ENCODE measurements at places on chromosomes 16 and 17.
A peak's percentile ranks its signal among the peaks of the same experiment; 100 is the strongest.

- no peak for DNase-seq
- no peak overlapping the region for H3K27ac ChIP-seq
- peaks cover 58% of the 10 kb centered on the region for H3K36me3 ChIP-seq
- no peaks in the 10 kb centered on the region for H3K4me1 ChIP-seq
These were observed 168.7 kb upstream of the C17orf78 start for GRCh38 chr17:37207103-37207502.

DNA sequence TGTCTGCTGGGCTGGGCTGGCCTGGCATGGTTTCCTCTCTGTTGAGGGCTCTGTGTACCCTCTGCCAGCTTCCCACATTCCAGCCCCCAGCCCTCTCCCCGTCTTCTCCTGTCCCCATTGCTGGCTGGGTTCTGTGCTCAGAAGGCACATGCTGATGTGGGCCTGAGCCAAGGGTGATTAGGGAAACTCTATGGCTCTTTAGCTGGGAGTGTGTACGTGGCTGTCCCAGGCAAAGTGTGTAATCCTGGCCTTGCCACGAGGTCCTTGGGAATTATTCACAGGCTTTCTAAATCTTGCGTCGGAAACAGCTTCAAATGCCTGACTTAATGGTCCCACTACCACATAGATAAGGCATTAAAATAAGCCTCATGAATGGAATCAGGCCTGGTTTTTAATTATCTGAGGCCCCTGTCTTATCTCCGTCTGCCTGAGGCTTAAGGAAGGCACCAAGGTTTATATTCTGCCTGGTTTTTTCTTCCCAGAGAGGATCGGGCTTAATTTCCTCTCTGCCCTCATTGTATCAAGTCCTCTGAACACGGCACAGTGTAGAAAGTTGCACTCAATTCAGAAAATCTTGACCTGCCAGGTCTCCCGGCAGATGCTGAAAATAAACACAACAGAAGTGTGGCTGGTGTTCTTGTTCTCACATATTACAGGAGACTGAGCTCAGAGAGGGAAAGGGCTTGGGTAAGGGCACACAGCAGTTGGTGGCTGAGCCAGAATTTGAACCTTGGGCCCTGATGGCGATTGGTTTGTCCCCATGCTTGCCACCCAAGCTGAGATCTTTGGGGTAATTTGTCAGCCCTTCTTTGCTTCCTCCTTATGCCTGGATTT lies 52.9 kb upstream of the LGALS9 start:
- DNase-seq: no peak
- no peaks in the 10 kb centered on the region for H3K27me3 ChIP-seq
- peak overlapping the region; percentile 61 for H3K27ac ChIP-seq
- no peak overlapping the region for H3K4me3 ChIP-seq
- H3K36me3 ChIP-seq: peaks cover 9% of the 10 kb centered on the region

DNA sequence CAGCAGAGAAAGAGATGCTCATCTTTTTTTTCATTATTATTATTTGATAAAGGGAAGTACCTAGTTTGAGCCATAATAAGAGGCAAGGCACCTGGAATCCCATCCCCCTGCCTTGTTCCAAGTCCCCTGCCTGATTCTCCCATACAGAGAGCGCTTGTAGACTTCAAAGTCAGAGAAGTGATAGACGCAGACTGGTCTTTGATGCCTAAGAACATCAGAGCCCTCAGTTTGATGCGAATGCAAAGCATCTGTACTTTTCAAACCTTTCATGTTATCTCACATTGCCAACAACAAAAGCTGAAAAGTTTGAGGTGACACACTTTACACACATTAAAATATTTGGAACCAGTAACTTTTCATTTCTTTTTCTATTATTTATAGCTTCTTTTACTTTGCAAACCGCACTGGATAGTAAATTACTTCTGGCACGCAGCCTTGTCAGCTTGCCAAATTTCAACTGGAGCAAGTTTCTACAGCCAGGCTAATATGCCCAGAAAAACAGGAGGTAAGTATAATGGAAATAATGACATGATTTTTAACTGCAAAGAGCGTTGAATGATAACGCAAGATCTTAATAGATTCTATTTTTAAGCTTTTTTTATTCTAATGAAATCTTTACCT lies 5.9 kb upstream of the UTP6 start:
- no peaks in the 10 kb centered on the region for H3K36me3 ChIP-seq
- no peaks in the 10 kb centered on the region for H3K27me3 ChIP-seq
- H3K4me1 ChIP-seq: no peaks in the 10 kb centered on the region

DNA sequence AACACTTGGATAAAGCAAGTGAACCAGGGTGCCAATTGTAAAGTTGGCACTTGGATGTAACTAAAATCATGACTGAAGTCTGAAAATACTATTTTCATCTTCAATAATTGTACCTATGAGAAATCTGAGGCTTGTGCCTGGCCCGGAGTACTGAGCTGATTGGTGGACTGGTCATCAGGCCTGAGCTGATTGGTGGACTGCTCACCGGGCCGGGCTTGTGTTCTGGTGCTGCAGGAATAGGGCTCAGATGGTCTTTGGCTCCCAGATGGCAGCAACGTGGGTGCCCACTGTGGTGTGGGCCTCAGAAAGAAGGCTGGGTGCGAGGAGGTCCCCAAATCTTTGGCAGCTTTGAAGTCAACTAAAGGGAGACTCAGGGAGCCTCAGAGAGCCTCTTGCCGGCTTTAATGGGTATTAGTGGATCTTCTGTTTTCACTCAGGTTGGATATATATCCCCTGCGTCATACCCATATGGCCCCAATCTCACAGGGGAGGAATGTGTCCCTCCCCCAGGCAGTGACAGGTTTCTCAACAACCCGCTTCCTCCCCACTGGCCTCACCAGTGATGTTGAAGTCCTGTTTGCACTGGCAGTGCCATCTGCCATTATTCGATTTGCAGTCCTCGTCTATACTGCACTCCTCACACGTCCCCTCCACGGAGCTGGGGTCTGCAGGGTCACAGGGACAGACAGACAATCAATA lies 4.7 kb downstream of the UMOD start:
- H3K4me1 ChIP-seq: peaks cover 8% of the 10 kb centered on the region
- H3K27ac ChIP-seq: no peak overlapping the region
- no peak overlapping the region for H3K4me3 ChIP-seq
- DNase-seq: no peak

GRCh38 chr17:56393156-56393555 lies 200.3 kb upstream of the NOG start:
- H3K36me3 ChIP-seq: no peaks in the 10 kb centered on the region
- no peak overlapping the region for H3K4me3 ChIP-seq
- no peak overlapping the region for H3K27ac ChIP-seq
- no peaks in the 10 kb centered on the region for H3K4me1 ChIP-seq
- DNase-seq: no peak
- no peaks in the 10 kb centered on the region for H3K27me3 ChIP-seq

Data from stomach (tissue), 19 donors.